ENCODE measurements at places on chromosomes 13 and 19. TPM values are rescaled to one million over a fixed set of nuclear protein-coding genes. Genes with fewer than 3 reads are reported as not detected.
A peak's percentile ranks its signal among the peaks of the same experiment; 100 is the strongest.

Gene ZSWIM9
- polyA plus RNA-seq = 0.26 TPM

- no peak overlapping the region for H3K4me3 ChIP-seq
- H3K27ac ChIP-seq = no peak overlapping the region
- no peaks in the 10 kb centered on the region for H3K36me3 ChIP-seq
- peaks cover 18% of the 10 kb centered on the region for H3K27me3 ChIP-seq
- no peak for DNase-seq
These were observed 12.0 kb downstream of the PLPP2 start for GRCh38 chr19:279231-279630.

DNA sequence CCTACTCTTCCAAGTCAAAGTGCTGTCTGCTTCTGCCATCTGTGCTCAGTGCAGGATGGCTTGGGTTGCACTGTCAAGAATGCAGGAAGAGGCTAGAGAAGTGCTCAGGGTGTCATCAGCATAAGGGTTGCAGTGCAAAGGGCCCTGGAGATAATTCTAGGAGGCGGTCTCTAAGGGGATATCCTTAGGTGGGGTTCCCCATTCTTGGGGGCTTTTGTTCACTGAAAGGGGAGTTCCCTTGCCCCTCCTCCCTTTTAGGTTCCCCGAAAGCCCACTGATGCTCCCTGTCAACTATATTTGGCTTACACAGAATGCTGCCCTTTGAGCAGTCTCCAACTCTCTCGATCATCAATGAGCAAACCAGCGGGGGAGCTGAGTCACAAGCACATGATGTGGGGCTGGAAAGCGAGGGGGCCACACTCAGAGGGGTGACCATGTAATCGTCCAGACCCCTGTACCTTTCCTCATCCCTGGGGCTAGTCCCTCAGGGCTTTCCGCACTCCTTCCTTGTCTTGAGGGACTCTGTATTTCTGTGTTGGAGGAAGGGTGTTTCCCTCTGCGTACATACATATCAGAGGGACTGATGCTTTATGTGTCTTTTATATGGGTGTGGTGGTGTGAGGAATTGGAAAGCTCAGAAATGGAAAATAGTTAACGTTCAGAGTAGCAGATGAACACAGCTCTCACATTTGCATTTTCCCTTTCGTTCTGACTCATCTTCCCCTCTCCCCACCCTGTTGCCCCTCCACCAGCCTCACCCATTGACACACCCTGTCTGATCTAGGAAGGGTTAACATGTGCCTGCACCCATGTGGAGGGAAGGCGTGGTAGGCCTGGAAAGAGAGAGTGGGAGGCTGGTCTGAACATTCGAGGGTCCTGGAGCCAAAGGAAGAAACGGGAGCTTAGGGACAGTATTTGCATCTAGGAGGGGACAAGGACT is 6.7 kb downstream of the ZBTB32 start:
- H3K4me3 ChIP-seq = no peak overlapping the region
- DNase-seq = no peak
- peak overlapping the region; percentile 0 for H3K27ac ChIP-seq
- H3K27me3 ChIP-seq = no peaks in the 10 kb centered on the region
- peaks cover 53% of the 10 kb centered on the region for H3K4me1 ChIP-seq

Gene SMIM44
- polyA plus RNA-seq = not detected

Gene ZNF829
- 3.5 TPM for polyA plus RNA-seq

DNA sequence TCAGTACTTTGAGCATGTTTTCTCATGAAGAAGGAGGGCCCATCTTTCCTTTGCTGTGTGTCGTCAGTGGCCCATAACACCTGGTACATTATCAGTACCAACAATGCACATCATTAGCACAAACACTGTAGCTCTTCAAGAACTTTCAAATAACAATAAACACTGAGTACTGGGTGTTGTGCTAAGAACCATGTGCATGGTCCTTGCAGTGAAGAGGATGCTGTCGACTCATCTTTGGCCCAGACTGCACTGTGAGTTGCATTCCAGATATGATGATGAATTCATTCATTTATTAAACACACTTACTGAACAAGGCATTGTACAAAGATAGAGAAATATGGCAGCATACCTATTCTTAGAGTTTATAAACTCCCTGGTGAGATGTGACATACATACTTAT is 55.8 kb downstream of the FLT3 start:
- DNase-seq = no peak
- H3K27ac ChIP-seq = no peak overlapping the region
- no peaks in the 10 kb centered on the region for H3K27me3 ChIP-seq
- H3K36me3 ChIP-seq = no peaks in the 10 kb centered on the region
- no peak overlapping the region for H3K4me3 ChIP-seq

DNA sequence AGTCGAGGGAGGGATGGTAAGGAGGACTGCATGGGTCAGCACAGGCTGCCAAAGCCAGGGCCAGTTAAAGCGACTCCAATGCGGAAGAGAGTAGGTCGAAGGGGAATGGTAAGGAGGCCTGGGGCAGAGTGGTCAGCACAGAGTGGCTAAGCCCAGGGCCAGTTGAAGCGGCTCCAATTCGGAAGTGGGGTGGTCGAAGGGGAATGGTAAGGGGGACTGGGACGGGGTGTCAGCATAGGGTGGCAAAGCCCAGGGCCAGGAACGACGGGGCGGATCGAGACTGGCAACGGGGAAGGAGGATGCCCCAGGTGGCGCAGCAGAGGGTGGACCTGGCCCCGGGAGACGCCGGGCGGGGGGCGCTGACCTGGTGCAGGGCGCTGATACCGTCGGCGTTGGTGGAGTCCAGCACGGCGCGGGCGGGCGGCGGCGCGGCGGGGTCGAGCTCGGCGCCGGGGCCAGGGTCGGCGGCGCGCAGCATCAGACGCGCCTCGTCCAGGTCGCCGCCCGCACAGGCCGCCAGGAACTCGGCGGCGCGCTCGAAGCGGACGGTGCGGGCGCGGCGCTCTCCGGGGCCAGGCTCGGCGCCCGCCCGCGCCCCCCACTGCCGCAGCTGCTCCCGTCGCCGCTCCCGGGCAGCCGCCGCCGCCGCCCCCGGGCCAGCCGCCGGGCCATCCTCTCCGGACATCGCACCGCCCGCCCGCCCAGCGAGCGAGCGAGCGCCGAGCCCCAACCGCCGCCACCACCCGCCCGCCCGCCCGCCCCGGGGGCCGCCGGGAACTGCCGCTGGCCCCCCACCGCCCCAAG is at the start of gene PPP1R12C:
Gene PPP1R12C (minus strand): TSS at position 779 of the 804 bp plus-strand sequence. CDS start 94 bp downstream, at position 685.
- DNase-seq = no peak
- H3K27me3 ChIP-seq = no peaks in the 10 kb centered on the region
- no peaks in the 10 kb centered on the region for H3K36me3 ChIP-seq
- H3K4me3 ChIP-seq = peak within 1 kb of the TSS; percentile 98

Gene NKPD1
- polyA plus RNA-seq = 0.43 TPM

Gene CALM3
- 214 TPM for polyA plus RNA-seq

- no peak overlapping the region for H3K4me3 ChIP-seq
- H3K36me3 ChIP-seq = no peaks in the 10 kb centered on the region
- H3K27me3 ChIP-seq = peaks cover 47% of the 10 kb centered on the region
- peaks cover 3% of the 10 kb centered on the region for H3K4me1 ChIP-seq
- no peak overlapping the region for H3K27ac ChIP-seq
- no peak for DNase-seq
These were observed 24.2 kb upstream of the IGFL1 start for GRCh38 chr19:46205183-46205984.

GRCh38 chr19:58498316-58499020 is 13.3 kb downstream of the SLC27A5 start:
- H3K36me3 ChIP-seq = no peaks in the 10 kb centered on the region
- H3K4me1 ChIP-seq = peaks cover 26% of the 10 kb centered on the region
- no peak for DNase-seq

DNA sequence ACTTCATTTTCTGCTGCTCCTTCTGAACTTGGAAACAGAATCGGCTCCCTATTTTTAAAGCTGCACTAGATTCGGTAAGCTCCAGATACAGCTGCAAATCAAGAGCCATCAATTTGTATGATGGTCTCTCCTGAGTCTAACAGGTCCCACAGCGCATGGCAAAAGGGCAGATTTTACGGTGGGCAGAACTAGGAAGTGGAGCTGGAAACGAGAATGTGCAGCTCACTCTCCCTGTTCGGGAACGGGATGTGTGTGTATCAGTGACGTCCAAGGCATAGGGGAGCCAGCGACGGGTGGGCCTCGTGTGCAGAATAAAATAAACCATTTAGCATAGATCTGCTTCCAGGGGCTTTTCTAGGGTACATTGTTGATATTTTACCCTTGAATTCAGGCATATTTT is 74.2 kb downstream of the COL4A1 start:
- DNase-seq = no peak
- H3K27ac ChIP-seq = no peak overlapping the region
- no peaks in the 10 kb centered on the region for H3K4me1 ChIP-seq
- peaks cover 50% of the 10 kb centered on the region for H3K27me3 ChIP-seq
- no peak overlapping the region for H3K4me3 ChIP-seq
- no peaks in the 10 kb centered on the region for H3K36me3 ChIP-seq

Gene SERPINE3
- not detected for polyA plus RNA-seq

Gene KLK15
- polyA plus RNA-seq = not detected

Gene SIGLEC8
- polyA plus RNA-seq = not detected

DNA sequence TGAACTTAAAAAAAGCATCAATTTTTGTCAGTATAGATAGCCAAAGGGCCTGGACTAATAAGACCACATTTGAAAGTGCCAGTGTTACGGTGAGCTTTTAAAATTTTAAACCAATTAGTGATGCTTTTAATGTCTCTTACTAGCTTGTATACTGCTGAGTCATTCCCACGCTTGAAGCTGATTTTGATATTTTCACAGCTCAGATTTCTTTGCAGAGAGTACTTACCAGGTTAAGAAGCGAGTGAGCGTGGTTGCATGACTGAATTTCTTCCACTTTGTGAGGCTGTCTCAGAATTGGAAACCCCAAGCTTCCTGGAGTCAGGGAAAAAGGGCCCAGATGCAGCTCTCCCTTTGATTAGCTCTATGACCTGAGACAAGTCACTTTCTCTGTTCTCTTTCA is 74.5 kb upstream of the NBEA start:
- H3K27ac ChIP-seq = no peak overlapping the region
- H3K27me3 ChIP-seq = peaks cover 3% of the 10 kb centered on the region
- no peak overlapping the region for H3K4me3 ChIP-seq
- no peaks in the 10 kb centered on the region for H3K4me1 ChIP-seq
- no peak for DNase-seq

DNA sequence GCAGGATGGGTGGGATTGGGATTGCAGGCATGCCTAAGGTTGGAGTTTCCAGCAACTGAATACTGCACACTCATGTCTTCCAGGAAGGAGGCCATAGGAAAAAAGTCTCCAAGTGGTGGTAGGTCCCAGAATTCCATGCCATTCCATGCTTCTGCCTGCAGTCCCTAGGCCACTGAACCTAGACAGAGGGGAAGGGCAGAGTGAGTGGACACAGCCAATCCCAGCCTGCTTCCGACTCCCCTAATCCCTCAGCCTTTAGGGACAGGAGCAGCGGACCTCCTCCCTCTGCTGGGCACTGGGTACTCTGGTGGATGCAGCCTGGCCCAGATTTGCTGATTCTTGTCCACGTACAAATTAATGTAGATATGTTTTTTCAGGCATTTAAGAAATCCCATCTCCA is 17.0 kb downstream of the VSTM2B start:
- H3K4me1 ChIP-seq = no peaks in the 10 kb centered on the region
- H3K4me3 ChIP-seq = no peak overlapping the region
- no peaks in the 10 kb centered on the region for H3K36me3 ChIP-seq
- DNase-seq = no peak
- H3K27ac ChIP-seq = no peak overlapping the region

DNA sequence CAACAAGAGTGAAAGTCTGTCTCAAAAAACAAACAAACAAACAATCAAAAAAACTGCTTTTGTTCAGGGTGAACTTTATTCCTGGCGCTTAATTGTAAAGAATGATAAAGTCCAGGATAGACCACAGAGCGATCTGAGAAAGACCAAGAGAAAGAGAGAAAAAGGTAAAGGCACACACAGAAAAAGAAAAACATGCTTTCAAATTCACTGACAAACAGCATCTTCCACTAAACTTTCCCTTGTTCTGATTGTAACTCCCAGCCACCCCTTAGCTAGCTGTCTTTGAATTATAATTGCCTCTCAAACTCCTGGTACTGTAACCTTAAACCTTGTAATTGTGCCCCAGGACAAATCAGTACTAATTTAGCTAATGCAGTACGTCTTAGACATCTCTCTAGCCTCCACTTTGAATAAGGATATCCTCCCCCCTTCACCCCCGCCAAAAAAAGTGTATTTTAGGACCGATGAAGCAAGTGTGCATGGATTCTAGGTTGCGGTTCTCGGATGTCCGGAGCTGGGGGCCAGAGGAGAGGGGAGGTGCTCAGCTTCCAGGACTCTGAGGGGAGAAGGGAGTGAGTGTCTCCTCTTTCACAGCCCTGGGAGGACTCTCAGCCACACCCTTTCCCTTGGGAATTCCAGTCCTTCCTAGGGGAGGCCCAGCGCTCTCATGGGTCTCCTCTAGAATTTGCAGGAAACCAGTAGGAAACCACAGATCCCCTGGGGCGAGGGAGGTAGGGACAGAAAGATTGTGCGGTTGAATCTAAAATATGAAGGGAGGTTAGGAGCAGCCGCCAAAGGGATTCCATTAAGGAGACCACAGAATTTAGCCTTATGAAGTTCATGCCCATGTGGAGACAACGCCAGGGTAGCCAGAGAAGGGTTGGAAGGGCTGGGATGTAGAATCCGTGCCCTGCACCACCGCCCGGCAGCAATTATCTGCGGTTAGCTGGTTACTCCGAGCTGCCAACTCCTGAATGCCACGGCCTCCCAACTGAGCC is 19.7 kb downstream of the ZNF536 start:
- no peaks in the 10 kb centered on the region for H3K4me1 ChIP-seq
- H3K4me3 ChIP-seq = no peak overlapping the region
- DNase-seq = no peak
- no peak overlapping the region for H3K27ac ChIP-seq

Gene BEST2
- not detected for polyA plus RNA-seq

Gene TPTE2
- polyA plus RNA-seq = not detected

GRCh38 chr13:95822303-95822702 is 145.4 kb downstream of the DNAJC3 start:
- no peak for DNase-seq
- no peaks in the 10 kb centered on the region for H3K36me3 ChIP-seq
- no peak overlapping the region for H3K27ac ChIP-seq
- no peaks in the 10 kb centered on the region for H3K4me1 ChIP-seq
- peaks cover 31% of the 10 kb centered on the region for H3K27me3 ChIP-seq

DNA sequence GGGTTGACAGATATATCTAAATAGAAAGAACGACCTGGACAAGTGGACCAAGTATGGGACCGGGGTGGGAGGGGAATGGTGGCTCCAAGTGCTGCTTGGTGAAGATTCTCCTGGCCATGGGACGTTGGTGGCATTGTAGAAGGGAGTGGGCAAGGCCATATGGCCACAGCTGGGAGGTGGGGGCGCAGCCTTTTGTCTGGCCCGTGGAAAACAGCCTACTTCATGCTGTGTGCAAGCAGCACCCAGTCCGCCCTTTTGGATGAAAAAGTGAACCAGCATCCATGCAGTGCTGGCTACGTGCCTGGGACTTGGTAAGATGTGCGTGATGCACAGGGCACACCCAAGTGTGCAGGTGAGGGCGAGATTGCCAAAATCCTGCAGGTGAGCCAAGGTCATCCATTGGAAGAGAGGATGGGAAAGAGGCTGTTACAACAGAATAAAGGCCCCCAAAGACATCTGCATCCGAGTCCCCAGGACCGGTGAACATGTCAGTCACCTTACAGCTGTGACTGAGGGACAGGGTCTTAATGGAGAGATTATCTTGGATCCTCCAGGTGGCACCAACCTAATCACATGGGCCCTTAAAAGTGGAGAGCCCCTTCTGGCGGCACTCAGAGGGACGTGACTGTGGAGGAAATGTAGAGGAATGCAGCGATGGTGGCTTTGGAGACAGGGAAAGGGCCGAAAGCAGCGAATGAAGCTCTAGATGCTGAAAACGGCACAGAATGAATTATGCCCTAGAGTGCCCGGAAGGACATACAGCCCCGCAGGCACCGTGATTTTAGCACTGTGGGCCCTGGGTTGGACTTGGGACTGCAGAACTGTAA is 40.8 kb downstream of the TEX29 start:
- peaks cover 4% of the 10 kb centered on the region for H3K4me1 ChIP-seq
- no peak overlapping the region for H3K4me3 ChIP-seq
- DNase-seq = no peak
- H3K27ac ChIP-seq = no peak overlapping the region
- no peaks in the 10 kb centered on the region for H3K36me3 ChIP-seq

Gene DAND5
- not detected for polyA plus RNA-seq

Gene PSG2
- polyA plus RNA-seq = not detected
